ENCODE measurements at places on chromosomes 7 and 10. TPM values are rescaled to one million over a fixed set of nuclear protein-coding genes. Genes with fewer than 3 reads are reported as not detected.

Gene PNLIPRP2
- not detected for total RNA-seq

Gene KMT2E
- 198 TPM for total RNA-seq

Gene HERC4
- 155 TPM for total RNA-seq

Gene TWIST1
- total RNA-seq, result 22.9 TPM

Gene GNAI1
- 81.2 TPM for total RNA-seq

Gene CYP2E1
- total RNA-seq, result 1.1 TPM

Gene CDK1
- total RNA-seq, result 66.8 TPM

Gene PRSS37
- not detected for total RNA-seq

Gene PDZD8
- 28.2 TPM for total RNA-seq

Gene ADAM8
- total RNA-seq, result 3.0 TPM

Gene CCL26
- 1.5 TPM for total RNA-seq

Gene LLCFC1
- not detected for total RNA-seq

Gene AIMP2
- total RNA-seq, result 21.9 TPM

Gene OPN4
- not detected for total RNA-seq

Gene CCZ1
- 38.3 TPM for total RNA-seq

Gene PLXDC2
- total RNA-seq, result 72.7 TPM

Gene RBP3
- total RNA-seq, result not detected

Gene CDK14
- total RNA-seq, result 78.5 TPM

Gene UCMA
- not detected for total RNA-seq

Gene ACBD7
- total RNA-seq, result 5.2 TPM

Gene ASL
- total RNA-seq, result 11.1 TPM

Gene DDC
- total RNA-seq, result 2.0 TPM

Gene TMEM270
- total RNA-seq, result not detected

Gene CYP26A1
- total RNA-seq, result not detected

Gene OR6B1
- not detected for total RNA-seq

Gene SPDYE6
- not detected for total RNA-seq

Gene OLAH
- not detected for total RNA-seq

Gene AHR
- total RNA-seq, result 485 TPM

Gene CADPS2
- 36.0 TPM for total RNA-seq

Gene GSAP
- total RNA-seq, result 14.9 TPM

Gene SOSTDC1
- 25.6 TPM for total RNA-seq

Gene FBXO24
- 1.6 TPM for total RNA-seq

Gene NKX1-2
- total RNA-seq, result not detected

Gene AKR1C1
- 27.8 TPM for total RNA-seq

Gene RBM48
- total RNA-seq, result 17.2 TPM

Gene HOXA10
- 23.2 TPM for total RNA-seq

Gene GRID2IP
- total RNA-seq, result 0.32 TPM

Gene POLR2J2
- 7.8 TPM for total RNA-seq

Gene ZCCHC24
- 43.5 TPM for total RNA-seq

Gene MMRN2
- total RNA-seq, result 49.0 TPM

Gene LFNG
- 16.8 TPM for total RNA-seq

Gene SUFU
- total RNA-seq, result 8.1 TPM

Gene ARHGAP22
- total RNA-seq, result 6.0 TPM

Gene NRG3
- total RNA-seq, result 1.5 TPM

Gene ACSM6
- 0.48 TPM for total RNA-seq
